ENCODE measurements at places on chromosomes 6 and 20.

DNA sequence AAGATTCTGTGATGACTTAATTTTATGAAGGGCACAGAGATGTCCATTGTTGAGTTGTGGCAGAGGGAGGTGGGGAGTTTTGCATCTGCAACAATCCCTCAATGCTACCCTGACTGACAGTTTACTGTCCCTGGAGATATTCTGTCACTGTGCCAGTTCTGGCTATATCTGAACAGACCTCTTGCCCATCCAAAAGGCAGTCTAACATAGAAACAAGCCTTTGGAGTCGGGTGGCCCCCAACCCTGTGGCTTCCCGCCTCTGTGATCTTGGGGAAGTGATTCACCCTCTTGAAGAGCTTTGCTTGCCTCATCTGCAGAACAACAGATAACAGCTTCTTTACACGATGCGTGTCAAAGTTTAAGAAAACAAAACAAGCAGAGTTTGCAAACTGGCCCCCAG, 3.8 kb upstream of the E2F1 start:
- DNase-seq, result no peak

DNA sequence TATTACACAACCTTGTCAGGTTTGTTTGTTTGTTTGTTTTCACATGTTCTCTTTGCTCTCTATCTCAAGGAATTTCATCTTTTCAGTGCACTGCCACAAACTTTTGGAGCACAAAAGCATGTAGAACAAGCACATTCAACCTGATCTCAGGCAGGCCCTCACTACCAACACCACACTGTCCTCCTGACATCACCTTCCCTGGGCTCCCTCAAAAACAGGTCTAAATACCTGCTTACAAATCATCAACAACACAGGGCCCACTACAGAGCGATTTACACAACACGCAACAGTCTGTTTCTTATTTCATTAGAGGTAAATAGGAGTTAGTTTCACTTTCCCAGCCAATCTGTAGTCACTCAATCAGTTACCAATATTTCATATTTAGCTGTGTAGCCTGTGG, 241.4 kb downstream of the EPHA7 start:
- no peak for DNase-seq

- peak; percentile 73 for DNase-seq
Observed at GRCh38 chr6:157756708-157757429, 66.2 kb upstream of the SNX9 start.

DNA sequence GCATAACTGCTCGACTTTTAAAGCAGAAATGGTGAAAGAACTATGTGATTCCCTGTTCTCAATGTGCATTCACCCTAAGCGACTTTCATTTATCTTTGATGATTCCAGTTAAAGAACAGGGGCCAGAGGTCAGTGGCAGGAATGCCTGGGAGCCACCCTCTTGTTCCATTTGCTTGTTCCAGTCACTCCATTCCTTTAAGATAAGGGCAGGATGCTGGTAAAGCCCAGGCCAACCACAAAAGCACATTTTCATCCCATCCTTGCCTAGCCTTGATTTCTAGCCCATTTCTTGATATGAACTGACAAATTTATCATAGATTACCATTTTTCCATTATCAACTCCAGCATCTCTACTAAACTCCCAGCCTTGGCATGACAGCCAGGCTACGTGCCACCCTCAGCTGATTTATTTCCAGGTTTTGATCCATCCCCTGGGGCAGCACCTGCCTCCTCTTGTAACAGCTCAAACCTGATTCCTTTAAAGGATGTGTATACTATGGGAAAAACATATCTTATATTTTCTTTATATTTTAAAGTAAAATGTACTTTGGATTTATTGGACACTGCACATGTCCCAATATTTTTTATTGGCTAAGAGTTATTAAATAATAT, 19.2 kb downstream of the HMGN3 start:
- DNase-seq, result no peak

DNA sequence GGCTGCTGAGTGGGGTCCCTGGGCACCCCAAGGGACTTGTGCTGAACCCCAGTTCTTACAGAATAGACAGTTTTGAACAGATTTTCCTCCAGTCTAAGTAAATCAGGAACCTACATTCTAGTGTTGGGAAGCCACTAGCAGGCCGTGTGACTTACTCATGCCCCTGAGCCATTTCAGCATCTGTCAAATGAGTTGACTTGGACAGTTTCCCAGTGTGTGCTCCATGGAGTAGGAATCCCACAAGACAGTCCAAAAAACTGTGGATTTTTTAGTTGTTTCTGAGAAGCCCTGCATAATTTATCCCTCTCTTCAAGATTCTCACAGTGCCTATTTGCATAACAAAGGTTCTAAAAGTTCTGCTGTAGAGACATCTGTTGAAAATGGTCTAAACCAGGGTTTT, 2.1 kb downstream of the GABRR2 start:
- DNase-seq, result no peak

- DNase-seq, result no peak
Observed at GRCh38 chr6:90368601-90369000, 72.0 kb upstream of the BACH2 start.

- no peak for DNase-seq
Observed at GRCh38 chr6:55663914-55664313, 84.9 kb upstream of the HMGCLL1 start.

GRCh38 chr6:32947552-32948465, 5.1 kb downstream of the HLA-DMA start:
- no peak for DNase-seq

GRCh38 chr6:143405373-143406154, 44.9 kb downstream of the ADAT2 start:
- DNase-seq, result no peak

GRCh38 chr6:4790158-4790899, 14.1 kb downstream of the CDYL start:
- DNase-seq, result no peak

DNA sequence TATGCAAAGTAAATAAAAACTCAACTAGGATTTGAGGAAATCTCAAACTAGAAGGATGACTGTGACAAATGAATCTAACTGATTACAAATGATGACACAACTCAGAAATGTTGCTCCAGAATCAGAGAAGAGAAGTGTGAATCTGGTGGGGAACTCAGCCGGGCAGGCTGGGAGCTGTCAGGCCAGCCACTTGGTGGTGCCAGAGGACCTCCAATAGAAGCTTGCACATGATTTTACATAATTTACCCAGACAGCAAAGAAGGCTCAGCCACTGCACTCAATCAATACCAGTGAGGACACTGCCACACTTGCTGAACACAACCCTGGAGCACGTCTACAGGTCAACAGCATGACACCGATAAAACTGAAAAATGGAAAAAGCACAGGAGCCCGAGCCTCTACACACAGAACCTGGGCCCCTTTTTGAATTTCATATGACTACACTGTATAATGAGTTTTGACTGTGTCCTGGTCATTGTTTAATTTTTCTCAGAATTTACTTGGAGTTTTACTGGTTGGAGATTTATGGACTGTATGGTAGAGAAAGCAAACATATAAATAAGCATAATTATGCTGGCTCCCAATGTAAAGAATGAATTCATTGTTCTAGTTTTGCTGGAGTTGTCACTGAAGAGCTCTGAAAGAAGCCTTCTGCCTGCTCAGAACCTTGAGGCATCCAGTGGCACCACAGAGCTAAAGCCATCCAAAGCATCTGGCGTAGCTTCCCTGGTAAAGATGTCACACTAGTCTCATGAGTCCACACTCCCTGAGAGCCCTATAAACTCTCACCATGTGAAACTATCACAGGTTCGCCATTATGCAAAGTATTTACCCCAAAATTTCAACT, 296.5 kb downstream of the THBS2 start:
- no peak for DNase-seq

- no peak for DNase-seq
Observed at GRCh38 chr6:90479603-90479926, 107.3 kb downstream of the MAP3K7 start.

DNA sequence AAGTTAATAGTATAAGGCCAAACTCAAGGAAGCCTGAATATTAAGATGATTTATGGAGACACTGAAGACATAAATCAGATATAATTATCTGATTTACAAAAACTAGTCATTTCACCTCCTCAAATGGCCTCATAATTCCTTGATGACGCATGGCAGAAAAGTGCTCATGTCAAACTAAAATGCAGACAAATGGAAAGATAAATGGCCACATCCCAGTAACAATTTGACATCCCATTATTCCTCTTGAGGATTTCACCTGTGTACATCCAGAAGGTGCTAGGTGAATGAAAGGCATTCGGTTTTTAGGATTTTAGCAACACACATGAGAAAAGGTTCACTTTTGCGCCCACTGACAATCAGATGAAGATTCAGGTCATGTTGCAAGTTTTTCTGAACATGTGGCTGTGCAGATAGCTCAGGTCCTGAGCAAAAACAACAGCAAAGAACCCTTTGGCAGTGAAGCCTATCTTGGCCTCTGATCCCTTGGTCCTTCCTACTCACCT, 24.2 kb downstream of the SGK1 start:
- DNase-seq, result no peak

- DNase-seq, result no peak
Observed at GRCh38 chr20:39706184-39706663, 744.1 kb downstream of the DHX35 start.

- DNase-seq, result no peak
Observed at GRCh38 chr6:71349976-71350615, 61.5 kb downstream of the OGFRL1 start.

DNA sequence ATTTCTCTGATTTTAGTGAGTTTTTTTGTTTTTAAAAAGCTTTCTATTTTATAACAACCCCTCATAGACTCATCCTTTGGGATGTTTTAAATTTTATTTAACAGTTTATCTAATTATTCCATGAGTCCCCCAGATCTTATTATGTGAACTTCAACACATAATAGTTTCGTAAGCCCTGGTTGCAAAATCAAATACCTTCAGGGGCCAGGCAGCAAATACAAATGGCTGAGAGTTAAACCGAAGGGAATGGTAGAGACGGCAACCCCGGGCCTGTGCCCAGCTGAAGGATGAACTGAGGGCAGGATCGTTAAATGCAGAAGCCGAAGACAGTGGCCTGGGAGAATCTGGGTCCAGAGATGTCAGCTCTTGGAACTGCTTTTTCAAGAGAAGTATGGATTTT, 88.4 kb downstream of the RTN4IP1 start:
- no peak for DNase-seq

DNA sequence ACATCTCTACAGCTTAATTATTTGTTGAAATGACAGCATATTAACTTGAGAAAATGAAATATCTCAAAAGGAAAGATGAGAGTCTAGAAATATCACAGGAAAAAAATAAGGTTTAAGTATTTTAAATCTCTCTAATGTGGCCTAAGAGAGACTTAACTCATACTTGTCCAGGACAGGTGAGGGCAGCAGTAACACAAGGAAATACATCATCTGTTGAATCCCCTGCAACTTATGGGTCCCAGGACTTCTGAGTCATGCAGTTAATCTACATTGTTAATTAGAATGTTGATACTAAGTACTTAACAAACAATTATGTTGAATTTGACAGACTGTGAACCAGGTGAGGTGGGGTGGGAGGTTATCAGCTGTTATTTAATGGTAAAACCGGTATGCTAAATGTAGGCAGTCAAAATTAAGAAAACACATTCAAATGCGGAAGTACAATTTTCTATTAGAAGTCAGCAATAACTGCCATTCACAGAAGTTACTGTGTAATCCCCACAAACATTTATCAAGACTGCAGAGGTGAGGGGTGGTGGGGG, 87.9 kb downstream of the CEP57L1 start:
- DNase-seq, result no peak

GRCh38 chr6:75546381-75546780, 52.8 kb upstream of the FILIP1 start:
- no peak for DNase-seq

All from RWPE2 (cell line).